ENCODE measurements at places on chromosomes 13 and 19.
A peak's percentile ranks its signal among the peaks of the same experiment; 100 is the strongest.

DNA sequence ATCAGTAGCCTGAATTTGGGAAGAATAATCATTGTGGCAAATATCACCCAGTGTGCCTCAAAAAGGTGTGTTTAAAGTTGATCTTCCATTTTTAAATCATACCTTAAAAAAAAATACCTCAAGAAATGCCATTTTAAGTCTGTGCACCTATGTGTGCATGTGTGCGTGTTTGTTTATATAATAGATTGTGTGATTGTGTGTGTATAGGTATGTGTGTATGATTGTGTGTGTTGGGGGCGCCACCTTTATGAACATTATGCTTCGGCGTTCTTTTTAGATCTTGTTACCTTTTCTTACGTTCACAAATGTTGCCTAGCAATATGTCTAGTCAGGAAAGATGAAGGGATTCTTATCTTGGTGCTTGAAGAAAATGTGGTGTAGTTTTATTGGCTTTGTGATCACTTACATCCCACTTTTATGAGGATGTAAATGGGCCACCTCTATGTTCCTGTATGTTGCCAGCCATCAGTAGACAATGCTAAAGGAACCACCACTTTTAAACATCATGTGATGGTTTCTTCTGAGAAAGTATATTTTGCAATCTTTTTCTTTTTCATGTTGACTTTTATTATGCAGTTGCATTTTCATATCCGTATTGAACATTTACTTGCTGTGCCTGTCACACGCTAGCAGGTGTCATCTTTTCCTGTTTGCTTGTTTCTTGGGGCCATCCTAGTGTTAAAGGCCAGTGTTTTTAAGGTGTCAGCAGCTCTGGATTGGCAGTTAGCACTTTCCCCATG, 2.2 kb upstream of the IRS2 start:
- H3K27ac ChIP-seq = no peak overlapping the region
- no peak overlapping the region for H3K4me3 ChIP-seq

GRCh38 chr19:48804496-48804895, 6.3 kb downstream of the BCAT2 start:
- no peak for DNase-seq
- H3K27me3 ChIP-seq = no peaks in the 10 kb centered on the region
- no peaks in the 10 kb centered on the region for H3K36me3 ChIP-seq
- no peak overlapping the region for H3K27ac ChIP-seq
- no peak overlapping the region for H3K4me3 ChIP-seq

DNA sequence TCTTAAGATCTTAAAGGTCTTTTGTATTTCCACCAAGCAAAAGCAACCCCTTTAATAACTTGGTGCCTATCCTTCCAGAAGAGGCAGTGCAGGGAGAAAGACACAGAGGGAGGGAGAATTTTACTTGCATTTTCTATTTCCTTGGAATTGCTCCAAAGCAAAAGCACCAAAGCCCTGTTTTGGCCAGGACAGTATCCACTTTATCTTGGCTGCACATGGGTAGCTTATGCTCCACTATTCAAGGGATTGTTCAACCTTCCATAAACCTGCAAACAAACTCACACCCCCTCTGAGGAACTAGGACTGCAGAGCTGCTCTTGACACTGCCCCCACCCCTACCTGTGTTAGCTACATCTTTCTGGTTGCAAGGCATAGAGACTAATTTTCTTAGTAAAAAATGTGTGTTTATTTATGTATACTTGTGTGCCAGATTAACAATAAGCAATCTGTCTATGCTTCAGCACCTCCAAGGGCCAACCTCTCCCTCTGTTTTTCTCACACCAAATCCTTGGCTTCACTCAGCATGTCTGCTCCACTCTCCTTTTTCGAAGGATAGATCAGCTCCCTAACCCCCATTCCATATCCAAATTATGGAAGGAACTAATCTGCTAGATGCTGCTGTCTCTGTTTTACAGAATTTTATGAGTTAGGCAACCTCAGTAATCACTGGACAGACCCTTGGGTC, 68.1 kb upstream of the KLF12 start:
- H3K36me3 ChIP-seq = no peaks in the 10 kb centered on the region
- DNase-seq = no peak
- no peak overlapping the region for H3K27ac ChIP-seq
- no peaks in the 10 kb centered on the region for H3K27me3 ChIP-seq
- H3K4me1 ChIP-seq = no peaks in the 10 kb centered on the region
- no peak overlapping the region for H3K4me3 ChIP-seq

- H3K4me1 ChIP-seq = no peaks in the 10 kb centered on the region
- H3K27ac ChIP-seq = no peak overlapping the region
- H3K27me3 ChIP-seq = no peaks in the 10 kb centered on the region
- H3K36me3 ChIP-seq = peaks cover 5% of the 10 kb centered on the region
- DNase-seq = no peak
Measured at GRCh38 chr13:100633461-100633860, 41.1 kb downstream of the TMTC4 start.

- H3K27ac ChIP-seq = no peak overlapping the region
- peak; percentile 47 for DNase-seq
- H3K36me3 ChIP-seq = no peaks in the 10 kb centered on the region
- no peaks in the 10 kb centered on the region for H3K27me3 ChIP-seq
Measured at GRCh38 chr19:19064811-19065745, 1.3 kb downstream of the SLC25A42 start.
